Progenitor cell of endocrine pancreas (in vitro differentiated cells): ENCODE measurements at places on chromosomes 3 and 15.
A peak's percentile ranks its signal among the peaks of the same experiment; 100 is the strongest.

- DNase-seq = no peak
Measured at GRCh38 chr15:99086327-99086667, 18.6 kb upstream of the SYNM start.

DNA sequence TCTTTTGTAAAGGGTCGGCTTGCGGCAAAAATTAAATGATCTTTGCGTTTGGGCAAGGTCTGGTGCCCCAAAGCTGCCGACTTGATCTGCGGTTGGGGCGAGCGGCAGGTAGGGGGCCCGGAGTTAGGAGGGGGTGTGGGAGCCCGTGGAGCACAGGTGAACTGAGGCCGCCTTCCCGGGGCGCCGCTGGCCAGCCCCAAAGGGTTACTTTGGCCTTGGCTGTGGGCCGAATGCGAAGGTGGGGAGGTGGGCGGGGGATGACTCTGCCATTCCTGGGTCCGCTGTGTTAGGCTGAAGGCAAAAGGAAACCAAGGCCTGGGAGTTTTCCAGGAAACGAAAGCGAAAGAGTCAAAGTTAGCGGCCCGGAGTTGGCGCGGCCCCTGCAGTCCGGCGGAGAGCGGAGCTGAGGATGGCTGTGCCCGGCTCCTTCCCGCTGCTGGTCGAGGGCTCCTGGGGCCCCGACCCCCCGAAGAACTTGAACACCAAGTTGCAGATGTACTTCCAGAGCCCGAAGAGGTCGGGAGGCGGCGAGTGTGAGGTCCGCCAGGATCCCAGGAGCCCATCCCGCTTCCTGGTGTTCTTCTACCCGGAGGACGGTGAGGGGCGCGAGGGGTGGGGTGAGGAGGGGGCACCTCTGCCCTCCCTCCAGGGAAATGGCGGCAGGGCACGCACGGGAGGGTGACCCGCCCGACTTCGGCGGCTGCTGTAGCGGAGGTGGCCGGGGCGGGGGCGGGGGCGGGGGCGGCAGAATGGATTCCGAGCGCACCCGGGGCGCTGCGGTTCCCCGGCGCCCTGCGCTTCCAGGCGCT is at the start of gene PARP14:
PARP14 (plus strand) TSS at position 365 of the 809 bp plus-strand sequence; CDS start at position 410, 45 bp downstream.
- DNase-seq = peak; percentile 27

- no peak for DNase-seq
Measured at GRCh38 chr15:82158811-82159210, 103.7 kb downstream of the EFL1 start.

- DNase-seq = no peak
Measured at GRCh38 chr3:82790307-82791097, 1029.1 kb upstream of the GBE1 start.

DNA sequence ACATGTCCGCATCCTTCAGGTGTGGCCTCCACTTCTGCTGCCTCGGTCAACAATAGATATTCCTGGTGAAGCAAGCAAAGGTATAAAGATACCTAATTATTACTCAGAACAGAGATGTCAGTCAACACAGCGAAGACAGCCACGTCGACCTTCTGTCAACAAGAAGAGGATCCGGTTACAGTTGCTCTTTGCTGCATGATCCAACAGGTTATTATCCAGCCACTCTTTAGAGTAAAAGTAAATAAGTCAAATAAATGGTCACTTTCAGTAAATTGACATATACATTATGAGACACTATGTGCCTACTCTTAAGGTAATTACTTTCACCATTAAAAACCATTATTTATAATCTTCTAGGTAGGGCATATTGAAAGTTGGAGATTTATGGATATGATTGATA is 356.8 kb upstream of the ATP11B start:
- no peak for DNase-seq

GRCh38 chr3:63069806-63070475 is 194.7 kb upstream of the CADPS start:
- no peak for DNase-seq

DNA sequence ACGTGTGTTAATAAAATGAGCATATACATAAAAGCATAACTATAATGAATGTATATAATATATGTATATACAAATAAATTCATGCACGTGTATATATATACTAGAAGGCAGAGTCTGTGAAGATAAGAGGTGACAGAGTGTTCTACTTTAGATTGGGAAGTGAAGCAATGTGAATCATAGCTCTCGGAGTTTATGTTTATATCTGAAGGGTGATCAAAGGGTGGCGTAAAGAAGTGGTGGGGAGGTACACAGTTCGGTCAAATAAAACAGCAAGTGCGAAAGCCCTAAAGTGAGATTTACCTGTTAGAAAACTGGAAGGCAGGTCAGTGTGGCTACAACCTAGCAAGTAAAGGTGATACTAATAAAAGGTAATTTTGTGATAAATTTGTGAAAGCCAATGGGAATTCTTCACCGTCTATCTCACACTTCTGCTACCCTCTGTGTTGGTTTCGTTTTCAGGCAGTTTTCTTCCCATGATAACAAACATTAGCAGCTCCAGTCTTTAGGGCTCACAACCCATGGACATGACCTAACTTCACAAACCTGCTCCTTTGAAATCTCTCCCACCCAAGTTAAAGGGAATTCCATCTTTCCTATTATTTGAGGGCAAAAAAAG is 46.7 kb upstream of the BCHE start:
- DNase-seq = no peak

- DNase-seq = no peak
Measured at GRCh38 chr15:95277266-95277665, 1045.9 kb downstream of the MCTP2 start.

- no peak for DNase-seq
Measured at GRCh38 chr3:132605374-132605792, 8.3 kb downstream of the ACKR4 start.

DNA sequence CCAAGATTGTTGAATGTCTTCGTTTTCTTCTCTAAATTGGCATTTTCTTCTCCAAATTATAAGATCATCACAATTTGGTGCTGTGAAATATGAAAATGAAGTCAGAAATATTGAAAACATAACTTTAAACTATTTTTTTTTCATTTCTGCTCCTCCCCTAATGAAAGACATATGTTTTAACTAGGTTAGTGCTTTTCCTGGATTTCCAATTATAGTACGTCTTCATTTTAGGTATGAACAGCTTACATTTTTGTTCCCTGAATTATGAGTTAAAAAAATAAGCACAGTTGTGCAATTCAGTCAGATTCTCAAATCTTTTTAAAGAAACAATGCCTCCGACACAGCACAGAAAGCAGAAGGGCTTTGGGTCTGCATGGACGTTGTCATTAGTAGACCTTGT is 83.5 kb upstream of the CFAP20DC start:
- no peak for DNase-seq

DNA sequence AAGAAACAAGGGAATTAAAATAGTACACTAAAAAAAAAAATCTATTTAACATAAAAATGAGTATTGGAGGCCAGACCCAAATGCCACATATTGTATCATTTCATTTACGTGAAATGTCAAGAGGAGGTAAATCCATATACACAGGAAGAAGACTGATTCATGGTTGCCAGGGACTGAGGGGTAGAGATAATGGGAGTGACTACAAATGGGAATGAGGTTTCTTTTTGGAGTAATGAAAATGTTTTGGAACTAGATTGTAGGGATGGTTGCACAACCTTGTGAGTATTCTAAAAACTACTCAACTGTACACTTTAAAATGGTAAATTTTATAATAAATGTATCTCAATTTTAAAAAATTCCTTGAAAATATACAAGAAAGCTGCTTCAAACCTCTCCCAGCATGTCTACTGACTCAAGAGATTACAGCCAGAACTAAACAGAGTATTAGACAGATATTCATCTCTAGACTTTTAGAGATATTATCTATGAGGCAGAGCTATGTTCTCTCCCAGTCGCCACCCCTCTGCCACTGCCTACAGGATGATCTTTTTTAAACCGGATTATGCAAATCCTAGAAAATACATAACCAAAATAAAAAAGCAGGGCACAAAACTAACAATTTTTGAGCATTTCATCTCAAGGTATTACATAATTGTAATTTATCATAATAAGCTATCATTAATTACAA is 6.2 kb downstream of the HLTF start:
- DNase-seq = no peak

DNA sequence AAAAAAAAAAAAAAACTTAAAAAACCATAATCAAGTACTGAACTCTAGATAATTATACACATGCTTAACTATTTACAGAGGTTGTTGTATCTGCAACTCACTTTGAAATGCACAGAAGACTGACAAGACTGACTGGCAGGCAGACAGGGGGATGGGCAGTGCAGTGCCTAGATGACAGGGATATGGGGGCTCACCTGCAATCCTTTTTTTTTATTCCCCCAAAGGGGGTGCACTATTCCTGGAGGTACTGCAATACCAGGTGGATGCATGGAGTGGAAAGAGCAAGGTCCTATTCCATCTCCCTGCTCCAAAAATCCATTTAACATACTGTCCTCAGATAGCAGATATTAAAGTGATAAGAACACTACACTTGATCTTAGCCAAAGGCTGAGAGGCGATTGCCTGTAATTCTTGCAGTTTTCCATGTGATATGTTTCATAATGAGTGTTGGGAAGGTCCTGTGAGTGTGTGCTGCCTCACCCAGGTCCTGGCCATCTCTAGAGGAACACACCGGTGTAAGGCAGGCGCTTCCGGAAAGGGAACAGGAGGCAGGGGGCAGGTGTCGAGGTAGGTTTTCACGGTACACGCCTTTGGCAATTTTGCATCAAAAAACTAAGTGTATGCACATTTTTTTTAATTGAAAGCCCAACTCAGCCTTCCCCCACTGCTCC is 22.7 kb downstream of the SEC61A1 start:
- DNase-seq = no peak

GRCh38 chr3:151460774-151461450 is at the start of gene IGSF10:
Gene IGSF10 (minus strand): TSS chr3:151461061. CDS start chr3:151458709, 2,352 bp downstream.
- no peak for DNase-seq

DNA sequence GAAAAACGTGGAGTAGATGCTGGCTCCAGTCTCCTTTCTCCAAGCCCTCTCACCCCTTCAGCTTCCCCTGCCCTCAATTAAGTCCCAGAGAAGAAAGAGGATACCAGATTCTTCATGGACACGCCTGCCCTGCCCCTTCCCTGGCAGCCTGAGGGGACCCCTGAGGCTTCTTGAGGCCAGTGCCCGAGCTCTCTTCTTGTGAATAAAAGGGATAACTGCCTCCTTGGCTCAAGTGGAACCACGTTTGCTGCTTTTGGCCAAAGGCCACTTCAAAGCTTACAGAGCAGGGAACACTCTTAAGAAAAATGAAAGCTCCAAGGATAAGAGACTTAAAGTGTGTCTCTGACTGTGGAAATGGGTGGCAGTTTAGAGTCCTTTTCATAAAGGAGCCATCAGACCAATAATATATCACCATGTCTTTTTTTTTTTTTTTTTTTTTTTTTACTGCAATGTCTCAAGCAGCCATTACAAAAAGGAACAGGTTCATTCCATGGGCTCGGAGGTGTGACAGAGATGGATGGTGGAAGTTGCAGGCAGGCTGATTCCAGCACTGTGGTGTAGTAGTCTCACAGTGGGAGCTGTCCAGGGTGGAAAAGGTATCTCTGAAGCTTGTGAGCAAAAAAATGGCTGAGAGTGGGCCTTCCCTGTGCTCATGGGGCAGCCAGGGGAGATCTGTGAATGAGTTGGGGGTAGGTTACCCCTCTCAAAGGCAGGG is 108.8 kb downstream of the SEMA5B start:
- DNase-seq = no peak

DNA sequence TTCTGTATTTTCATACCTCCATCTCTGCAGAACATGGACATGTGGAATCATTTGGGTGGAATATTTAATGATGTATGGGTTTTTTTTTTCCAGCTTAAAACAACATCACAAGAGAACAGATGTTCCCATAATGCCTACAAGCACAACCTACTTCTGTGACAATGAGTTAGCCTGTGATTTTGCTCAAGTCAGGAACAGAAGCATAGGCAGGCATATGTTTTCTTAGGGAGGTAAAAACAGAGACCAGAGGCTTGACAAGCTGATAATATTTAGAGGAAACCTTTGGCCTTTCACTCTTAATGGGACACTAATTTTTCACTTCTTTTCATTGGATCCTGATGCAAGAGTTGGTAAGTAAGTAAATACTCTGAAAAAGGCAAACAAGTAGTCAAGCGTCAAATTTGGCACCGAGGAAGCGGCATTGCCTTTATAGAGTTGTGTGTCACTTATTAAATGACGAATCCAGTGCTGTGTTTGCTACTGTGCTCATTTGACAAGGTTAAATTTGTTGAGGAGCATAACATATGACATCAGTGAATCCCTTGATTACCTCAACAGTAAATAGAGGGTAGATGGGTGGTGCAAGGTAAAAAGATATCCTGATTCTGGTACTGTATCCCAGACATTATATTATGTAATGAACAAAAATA is 66.7 kb upstream of the RBMS3 start:
- no peak for DNase-seq

GRCh38 chr15:91549581-91549980 is 303.9 kb upstream of the SLCO3A1 start:
- DNase-seq = no peak

- DNase-seq = no peak
Measured at GRCh38 chr15:58369261-58369701, 62.5 kb upstream of the LIPC start.

DNA sequence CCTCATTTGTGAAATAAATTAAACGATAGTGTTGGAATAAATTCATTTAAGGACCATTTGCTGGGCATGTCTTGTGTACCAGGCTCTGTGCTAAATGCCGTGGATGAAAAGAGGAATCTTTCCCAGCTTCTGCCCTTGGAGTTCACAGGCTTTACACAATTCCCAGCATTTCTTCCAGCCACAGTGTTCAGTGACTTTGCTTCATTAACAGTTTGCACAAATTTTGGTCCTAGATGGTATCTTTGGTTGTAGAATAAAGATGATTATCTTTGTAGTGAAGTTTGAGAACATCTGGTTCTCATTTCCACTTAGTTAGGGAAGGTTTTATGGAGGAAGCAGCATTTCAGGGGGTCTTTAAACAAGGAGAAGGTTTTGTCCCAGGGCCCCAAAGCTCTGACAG is 100.1 kb downstream of the LRTM1 start:
- DNase-seq = no peak

DNA sequence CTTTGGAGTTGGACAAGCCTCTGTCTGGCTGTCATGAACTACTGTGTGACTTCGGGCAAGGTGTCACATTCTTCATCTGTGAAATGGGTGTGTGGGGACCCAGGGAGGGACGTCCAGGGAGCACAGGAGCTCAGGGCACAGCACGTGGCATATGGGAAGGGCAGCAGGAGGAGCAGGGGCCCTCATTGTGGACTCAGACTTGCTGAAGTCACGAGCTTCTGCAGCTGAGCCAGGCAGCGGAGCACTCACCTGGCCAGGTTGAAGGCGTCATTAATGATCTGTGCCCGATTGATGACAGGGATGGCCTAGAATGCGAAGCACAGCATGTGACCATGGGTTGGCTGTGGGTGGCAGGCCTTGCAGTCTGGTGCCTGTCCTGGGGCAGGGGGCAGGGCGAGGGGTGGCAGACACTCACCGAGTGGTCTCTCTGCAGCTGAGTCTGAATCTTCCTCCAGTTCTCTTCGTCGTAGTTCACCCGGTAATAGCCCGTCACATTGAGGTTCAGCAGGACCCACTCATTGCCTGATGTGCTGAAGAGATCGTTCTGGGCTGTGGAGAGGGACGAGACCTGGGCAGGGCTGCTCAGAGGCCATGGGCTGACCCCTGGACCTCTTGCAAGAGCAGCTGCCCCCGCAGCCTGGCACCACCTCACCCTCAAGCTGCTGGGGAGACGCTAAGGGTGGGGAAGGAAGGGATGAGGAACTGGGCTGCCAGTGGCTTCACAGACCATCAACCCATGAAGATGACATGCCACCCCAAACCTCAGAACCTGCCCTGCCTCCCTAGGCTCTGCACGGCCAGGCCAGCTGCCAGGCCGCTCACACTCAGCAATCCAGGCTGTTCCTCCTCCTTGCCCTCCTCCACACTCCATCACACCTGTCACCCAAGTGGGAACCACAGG is 15.4 kb downstream of the ANPEP start:
- no peak for DNase-seq
